NCI-H2227 treated with DMSO at 0.1 percent for 48 hours (cell line): ENCODE measurements at places on chromosomes 11 and 22.
A peak's percentile ranks its signal among the peaks of the same experiment; 100 is the strongest.

- DNase-seq = no peak
Observed at GRCh38 chr11:44872556-44872955, 78.1 kb downstream of the TP53I11 start.

- no peak for DNase-seq
Observed at GRCh38 chr22:18012531-18012930, 11.8 kb downstream of the MICAL3 start.

DNA sequence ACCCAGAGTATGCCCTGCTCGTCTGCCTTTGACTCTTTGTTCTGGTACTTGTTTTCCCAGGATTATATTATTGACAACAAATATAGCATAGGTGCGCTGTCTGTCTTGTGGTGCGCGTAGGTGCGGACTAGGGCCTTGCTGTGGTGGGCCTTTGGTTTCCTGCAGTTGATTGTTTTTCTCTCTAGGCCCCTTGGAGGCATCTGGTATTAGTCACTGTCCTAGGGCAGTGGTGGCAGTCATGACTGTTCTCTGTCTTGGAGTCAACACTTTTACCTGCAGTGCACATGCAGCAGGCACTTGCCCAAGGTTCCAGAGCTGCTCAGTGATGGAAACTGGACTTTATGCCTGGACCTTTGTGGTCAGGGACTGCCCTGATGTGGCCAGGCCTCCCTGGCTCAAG, 18.6 kb downstream of the PPP6R2 start:
- no peak for DNase-seq

- no peak for DNase-seq
Observed at GRCh38 chr11:124359566-124359965, 24.7 kb downstream of the OR8B2 start.

DNA sequence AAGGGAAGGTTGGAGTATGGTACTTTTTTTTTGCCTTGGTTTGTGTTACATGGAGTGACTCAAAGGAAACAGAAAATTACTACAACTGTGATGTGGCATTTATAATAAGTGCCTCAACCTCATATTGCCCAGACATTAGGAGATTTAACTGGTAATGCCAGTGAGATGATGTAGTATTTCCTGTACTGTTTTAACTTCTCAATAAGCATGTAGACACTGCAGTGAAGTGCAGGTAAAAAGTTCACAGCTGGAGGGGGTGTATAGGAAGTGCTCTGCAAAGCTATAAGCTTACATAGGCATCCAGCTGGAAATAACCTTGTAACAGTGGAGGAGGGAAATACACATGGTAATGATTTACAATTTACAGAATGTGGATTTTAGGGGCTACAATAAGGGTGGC, 138.2 kb upstream of the MTMR2 start:
- DNase-seq = no peak

DNA sequence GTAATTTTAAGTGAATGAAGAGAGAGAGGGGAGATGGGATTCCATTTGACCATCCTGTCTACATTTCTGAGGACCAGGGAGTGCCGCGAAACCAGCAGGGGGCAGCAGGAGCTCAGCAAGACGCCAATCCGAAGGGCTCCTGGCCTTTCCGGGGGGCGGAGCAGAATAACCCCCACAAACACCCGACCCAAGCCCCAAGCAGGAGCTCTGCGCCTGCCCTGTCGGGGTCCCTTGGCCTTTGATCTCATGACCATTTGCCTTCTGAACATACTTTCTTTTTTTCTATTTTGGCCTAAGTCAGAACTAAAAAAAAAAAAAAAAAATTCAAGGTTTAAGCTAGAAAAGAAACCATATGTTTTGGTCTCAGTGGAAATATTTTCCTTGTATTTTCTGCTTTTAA, 21.9 kb upstream of the SCN2B start:
- DNase-seq = peak; percentile 42
